ENCODE measurements at places on chromosomes 5 and 9.

DNA sequence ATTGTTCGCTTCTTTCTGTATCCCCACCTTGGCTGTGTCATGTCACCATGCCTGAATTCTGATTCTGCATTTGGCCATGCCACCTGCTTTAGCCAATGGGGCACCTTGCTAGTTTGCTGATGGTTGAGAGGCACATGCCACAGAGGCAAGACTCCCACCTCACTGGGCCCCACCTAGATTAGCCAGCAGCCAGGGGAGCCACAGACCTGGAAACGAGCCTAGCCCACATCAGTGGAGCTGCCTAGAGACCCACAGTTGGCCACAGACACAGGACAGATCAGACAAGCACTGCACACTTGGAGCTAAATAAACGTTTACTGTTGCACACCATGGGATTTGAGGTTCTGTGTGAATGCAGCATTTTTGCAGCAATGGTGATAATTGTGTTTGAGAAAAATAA lies 252.1 kb downstream of the LURAP1L start:
- no peak for DNase-seq

GRCh38 chr5:74107899-74108298 lies 481.9 kb downstream of the ARHGEF28 start:
- no peak for DNase-seq

DNA sequence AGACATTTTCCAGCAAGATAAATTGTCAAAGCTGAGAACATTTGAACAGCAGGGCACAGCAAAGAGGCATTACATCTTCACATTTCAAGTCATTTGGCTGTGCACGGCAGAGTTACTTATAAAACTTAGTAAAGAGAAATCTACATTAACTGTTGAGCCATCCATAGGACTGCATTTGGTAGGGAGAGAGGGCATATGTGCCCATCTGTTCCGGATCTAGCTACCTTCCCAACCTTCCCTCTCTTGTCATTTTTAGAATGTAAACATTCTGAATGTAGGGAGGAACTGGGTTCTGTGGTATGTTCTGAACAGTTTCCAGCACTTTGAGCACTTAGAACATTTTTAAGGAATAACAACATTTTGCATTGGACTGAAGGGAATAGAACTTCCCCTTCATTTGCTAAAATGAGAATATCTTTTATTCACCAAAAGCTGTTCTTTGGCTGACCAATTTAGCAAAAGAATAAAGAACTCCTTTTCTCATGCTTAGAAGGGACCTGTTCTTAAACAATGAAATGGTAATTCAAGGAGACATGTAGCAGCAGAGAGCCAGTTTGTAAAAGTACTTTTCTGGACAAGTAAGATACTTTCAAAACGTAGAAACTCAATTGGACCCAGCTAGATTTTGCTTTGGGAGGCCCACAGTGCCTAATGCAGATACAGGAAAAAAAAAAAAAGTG lies 104.4 kb downstream of the CETN3 start:
- DNase-seq, result no peak

DNA sequence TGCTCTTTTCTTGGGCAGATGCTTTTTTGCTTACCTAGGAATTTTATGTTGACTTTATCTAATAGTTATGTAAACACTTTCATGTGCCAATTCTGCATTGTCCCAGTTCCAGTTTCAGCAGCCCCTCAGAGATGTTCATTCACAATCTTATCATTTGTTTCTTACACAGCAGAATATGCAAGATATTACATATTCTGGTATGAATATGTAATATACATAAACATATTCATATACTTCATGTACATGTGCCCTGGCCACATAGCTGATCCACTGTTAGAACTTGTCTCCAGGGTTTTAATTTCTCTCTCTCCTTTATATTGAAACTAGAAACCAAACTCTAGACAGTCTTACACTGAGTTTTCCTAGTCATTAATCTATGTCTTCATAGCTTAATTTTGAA lies 90.2 kb upstream of the PARP8 start:
- DNase-seq, result no peak

DNA sequence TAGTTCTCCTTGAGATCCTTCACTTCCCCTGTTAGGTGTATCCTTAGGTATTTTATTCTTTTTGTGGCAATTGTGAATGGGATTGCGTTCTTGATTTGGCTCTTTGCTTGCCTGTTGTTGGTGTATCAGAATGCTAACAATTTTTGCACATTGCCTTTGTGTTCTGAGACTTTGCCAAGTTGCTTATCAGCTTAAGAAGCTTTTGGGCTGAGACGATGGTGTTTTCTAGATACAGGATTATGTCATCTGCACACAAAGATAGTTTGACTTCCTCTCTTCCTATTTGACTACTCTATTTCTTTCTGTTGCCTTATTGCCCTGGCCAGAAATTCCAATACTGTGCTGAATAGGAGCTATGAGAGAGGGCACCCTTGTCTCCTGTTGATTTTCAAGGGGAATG lies 609.4 kb upstream of the COX7C start:
- no peak for DNase-seq

- no peak for DNase-seq
Measured at GRCh38 chr5:121108725-121109124, 644.6 kb downstream of the PRR16 start.

- DNase-seq, result no peak
Measured at GRCh38 chr9:111649016-111649415, 12.4 kb upstream of the GNG10 start.

DNA sequence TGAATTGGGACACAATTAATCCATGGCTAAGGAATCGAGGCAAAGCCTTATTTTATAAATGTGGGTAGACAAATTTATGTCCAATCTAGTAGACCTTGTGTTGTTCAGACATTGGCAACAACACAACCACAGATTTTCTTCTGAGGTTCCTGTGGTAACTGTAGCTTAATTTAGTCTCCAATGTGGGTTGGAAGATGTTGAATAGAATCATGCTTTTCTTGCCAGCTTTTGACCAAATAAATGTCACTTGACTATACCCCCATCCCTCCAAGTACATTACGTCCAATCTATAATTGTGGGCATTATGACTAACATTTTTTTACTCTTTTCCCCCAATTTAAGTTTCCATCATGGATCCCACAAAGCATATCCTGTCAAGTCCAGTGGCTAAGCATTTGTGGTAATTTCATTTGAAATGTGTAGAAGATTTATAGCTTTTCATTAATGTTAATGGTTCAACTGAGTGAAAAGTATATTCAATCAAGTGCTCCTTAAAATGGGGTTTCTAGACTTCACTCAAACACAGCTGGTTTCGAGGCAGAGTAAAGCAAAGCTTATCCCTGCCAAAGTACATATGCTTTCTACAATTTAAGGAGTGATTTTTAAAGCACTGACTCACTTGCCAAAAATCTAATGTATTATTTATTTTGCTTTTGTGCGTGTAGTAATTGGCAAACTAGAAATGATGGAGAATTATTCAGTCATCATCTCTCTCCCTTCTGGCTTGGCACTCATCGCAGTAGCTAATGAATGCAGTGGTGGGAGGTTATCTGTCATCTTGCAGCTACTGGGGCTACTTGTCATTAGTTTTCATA lies 141.8 kb downstream of the FAM174A start:
- DNase-seq, result no peak

DNA sequence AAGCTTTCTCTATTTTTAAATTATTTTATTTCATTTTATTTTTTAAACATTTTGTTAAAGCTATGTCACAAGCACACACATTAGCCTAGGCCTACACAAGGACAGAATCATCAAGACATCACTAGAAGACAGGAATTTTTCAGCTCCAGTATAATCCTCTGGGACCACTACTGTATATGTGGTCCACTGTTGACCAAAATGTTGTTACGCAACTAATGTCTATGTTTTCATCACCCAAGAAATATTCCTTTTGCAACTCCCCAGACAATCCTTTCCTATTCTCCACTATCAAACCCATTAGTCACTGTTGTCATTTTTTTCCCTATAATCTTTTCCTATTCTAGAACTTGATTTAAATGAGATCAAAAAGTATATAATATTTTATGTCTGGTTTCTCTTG lies 2371.7 kb upstream of the C9orf72 start:
- no peak for DNase-seq

GRCh38 chr5:147046894-147047293 lies 168.3 kb upstream of the PPP2R2B start:
- no peak for DNase-seq

- DNase-seq, result no peak
Measured at GRCh38 chr5:151708126-151708525, 21.4 kb upstream of the SPARC start.

GRCh38 chr5:108561416-108562204 lies 179.7 kb upstream of the FBXL17 start:
- DNase-seq, result no peak

- DNase-seq, result no peak
Measured at GRCh38 chr9:4788703-4789102, 4.0 kb upstream of the RCL1 start.

GRCh38 chr5:110686270-110686669 lies 40.2 kb downstream of the TMEM232 start:
- DNase-seq, result no peak

DNA sequence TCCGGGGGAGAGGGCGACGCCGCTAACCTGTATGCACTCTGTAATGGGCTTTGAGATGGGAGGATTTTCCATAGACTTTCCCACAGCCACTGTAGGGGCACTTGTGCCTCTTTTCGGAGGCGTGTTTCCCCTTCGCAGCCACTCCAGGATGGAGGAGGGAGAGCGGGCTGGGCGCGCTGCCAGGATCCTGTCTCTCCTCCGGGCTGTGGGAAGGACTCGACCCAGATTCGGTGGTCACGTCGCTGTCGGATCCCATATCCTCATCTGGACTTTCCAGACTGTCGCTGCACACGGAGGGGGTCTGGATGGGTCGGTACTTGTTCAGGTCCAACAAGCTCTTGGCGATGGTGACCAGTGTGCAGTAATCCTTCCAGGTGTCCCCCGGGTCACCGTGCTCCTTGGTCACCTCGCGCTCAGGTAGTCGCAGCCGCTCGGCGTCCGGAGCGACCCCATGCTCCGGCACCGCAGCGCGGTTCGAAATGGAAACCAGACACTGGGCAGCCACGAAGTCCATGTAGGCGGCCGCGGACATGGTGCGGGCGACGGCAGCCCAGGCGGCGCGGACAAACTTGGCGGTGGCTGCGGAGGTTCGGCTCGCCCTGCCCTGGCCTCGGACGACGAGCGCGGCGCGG lies 1.5 kb downstream of the KLF9 start:
- DNase-seq, result no peak

DNA sequence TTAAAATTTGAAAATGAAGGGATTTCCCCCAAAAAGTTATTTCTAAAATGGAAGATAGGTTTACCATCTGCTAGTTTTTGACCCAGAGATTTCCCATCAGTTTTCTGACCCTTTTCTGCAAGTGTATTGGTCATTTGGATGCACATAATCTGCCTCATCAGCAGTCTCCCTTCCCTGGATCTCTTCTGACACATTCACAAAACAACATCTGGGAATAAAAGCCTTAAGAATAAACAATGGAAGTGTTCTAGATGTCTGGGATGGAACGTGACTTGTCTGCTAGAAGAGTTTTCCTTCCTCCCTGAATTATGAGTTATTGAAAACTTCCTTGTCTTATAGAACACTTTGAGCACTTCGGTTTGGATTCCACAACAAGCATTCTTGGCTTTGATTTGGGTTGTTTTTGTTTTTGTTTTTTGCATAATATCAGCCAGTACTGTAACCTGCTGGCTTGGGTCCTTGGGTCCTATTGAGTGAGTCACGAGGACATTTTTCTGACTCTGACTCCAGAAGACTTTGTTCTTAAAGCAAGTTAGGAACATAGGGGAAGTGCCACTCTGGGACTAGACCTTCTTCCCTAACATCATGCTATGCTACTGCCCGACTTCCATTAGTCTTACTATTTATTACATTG lies 18.2 kb upstream of the ESM1 start:
- DNase-seq, result no peak

DNA sequence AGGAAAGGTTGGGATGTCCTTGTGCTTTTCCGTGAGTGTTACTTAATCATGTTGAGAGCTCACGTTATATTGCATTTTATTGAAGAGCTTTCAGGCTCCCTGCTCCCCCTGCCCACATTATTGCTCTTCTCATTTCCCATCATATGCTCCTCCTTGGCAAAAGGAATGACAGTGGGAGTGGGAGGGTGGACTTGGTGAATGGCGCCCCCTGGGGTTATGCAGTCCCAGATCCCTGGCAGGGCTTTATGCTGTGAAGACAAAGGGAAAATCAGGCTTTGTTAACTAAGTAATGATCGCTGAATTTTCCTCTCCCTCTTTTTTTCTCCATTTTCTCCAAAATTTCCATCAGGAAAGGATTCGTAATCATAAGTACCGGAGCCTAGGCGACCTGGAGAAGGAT lies 166.6 kb downstream of the SMARCA2 start:
- no peak for DNase-seq

GRCh38 chr9:106954974-106955850 lies 92.2 kb downstream of the ZNF462 start:
- no peak for DNase-seq

GRCh38 chr9:8855046-8855445 lies 1055.5 kb upstream of the DMAC1 start:
- no peak for DNase-seq

- DNase-seq, result no peak
Measured at GRCh38 chr5:73387149-73387591, 61.4 kb downstream of the FOXD1 start.

DNA sequence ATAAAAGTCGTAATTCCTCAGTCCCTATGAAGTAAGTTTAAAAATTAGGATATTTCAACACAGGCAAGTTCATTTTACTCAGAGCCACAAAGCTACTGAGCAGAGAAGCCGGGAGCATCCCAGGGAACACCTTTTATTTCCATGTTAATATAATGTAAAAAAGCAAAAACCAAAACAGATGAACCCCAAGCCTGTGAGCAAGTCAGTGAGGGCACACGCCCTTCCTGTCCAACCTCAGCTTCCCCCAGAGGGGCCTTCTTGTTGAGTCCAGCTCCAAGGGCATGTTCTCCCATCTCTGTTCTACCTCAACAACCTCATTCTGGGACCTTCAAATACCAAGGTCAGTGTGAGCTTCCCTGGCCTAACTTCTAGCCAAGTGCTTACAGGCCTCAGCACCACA lies 24.8 kb downstream of the NSUN2 start:
- no peak for DNase-seq

DNA sequence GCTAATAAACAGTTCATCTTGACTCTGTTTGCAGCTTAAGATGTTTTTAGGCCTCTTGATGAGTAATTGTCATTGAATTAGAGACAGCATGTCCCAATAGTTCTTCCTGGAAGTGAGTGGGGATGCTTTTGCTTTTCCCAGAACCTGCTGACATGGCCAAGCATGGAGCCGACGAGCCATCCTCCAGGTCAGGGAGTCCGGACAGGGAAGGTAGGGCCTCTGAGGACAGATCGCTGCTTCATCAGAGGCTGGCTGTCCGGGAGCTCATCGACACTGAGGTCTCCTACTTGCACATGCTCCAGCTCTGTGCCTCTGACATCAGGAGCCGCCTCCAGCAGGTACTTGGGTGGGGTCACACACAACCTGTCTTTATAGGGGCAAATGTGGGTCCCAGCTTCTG lies 16.3 kb downstream of the ARHGEF37 start:
- no peak for DNase-seq

GRCh38 chr5:109953761-109954160 lies 264.0 kb downstream of the MAN2A1 start:
- no peak for DNase-seq

- DNase-seq, result no peak
Measured at GRCh38 chr5:96431376-96432187, 1.5 kb downstream of the PCSK1 start.
